Dorsolateral prefrontal cortex (tissue), 122 donors: ENCODE measurements at places on chromosomes 6 and 20. TPM values are rescaled to one million over a fixed set of nuclear protein-coding genes. Genes with fewer than 3 reads are reported as not detected.

Gene BPIFB1
- total RNA-seq: not detected

Gene MAS1
- total RNA-seq: 9.3 TPM

Gene TUBB1
- total RNA-seq: 0.35 TPM

GRCh38 chr20:19742974-19743639, 15.0 kb upstream of the RIN2 start:
- no peak for DNase-seq

GRCh38 chr6:165417278-165417865, 108.0 kb upstream of the C6orf118 start:
- no peak for DNase-seq

DNA sequence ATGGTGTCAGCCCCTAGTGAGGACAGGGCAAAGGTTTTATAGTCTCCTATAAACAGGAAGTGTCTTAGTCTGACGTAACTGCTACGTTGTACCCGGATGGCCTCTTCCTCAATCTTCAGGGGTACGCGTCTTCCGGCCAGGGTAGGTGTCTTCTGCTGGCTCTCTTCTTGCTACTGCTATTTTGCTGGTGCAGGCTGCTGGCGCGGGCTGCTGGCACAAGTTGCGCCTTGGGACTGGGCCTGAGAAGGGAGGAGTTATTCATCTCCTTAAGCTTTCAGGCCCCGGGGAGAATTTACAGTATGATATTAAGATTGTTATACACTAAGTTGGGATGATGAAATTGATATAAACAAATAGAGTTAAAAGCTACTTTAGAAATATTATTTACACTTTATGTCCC, 74.4 kb downstream of the HDGFL1 start:
- DNase-seq: no peak

- DNase-seq: no peak
Measured at GRCh38 chr6:27608916-27609883, 136.3 kb upstream of the ZNF184 start.

GRCh38 chr20:61887596-61888093, 178.0 kb downstream of the TAF4 start:
- no peak for DNase-seq
